Midbrain (tissue), 1 donor: ENCODE measurements at places on chromosomes 7 and 10.

- no peak for DNase-seq
These were observed 203.9 kb downstream of the TEX36 start for GRCh38 chr10:125479059-125479458.

DNA sequence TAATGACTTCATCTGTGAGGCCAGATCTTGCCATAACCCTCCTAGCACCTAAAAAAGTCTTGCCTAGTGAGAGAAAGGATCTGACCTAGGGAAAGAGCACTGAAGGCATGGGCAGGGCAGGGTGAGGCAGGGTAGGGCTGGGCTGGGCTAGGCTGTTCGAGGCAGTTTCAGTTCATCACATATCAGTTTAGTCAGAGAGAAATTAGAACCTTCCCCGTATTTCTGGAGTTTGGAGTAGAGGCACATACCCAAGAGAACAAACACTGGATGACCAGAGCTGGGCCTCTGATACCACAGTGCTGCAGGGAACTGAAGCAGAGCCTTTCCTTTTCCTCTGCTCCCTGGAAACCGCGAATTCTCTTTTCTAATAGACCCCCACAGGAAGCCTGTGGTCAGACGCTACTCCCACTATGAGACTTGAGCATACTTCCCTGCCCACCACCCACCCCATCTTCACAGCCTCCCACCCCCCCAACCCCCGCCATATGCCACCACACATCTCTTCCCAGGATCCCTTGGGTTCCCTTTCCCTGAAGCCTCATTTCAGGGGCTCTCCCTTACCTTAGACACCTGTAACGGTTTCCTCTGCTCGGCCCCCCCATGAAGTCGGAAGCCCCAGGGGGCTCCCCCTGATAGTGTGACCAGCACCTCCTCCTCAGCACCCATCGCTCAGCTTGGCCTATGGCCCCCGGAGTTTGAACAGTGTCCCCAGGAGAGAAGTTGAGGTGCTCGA is 406 bp downstream of the SYNPO2L start:
- no peak for DNase-seq

- no peak for DNase-seq
These were observed 775.3 kb upstream of the POM121L12 start for GRCh38 chr7:52260046-52260665.

GRCh38 chr10:35933940-35934641 is 292.0 kb upstream of the FZD8 start:
- no peak for DNase-seq

DNA sequence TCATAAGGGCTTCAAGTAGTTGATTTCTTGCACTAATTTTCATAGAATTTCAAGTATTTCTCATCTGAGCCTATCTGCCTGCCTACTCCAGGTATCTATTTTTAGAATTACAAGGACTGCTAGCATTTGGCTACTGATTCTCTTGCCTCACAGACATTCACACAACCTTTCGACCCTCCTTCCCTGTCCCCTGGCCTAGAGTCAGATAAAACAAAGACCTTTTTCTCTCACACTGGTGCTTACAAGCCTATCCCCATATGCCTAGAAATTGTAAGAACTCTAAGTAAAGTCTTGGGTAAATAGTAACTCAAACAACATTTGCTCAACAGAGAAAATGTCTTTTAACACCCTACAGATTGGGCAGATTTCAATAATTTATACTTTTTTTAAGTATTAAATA is 6.3 kb downstream of the GPAM start:
- DNase-seq = no peak

DNA sequence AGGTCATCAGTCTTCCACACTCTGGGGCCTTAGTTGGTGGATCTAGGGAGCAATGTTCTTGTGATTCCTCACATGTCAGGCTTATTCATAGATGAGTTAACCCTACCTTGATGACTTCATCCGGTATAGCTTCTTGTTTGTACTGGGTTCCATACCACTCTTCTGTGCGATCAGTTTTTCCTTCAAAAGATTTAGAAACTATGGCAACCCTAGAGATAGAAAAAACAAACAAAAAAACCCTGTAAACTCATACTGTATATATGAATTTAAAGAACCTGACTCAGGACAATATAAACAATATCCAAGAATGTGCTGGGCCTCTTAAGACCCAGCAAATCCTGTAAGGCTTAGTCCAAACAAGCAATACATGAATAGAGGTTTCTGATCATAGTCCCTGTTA is 83.5 kb downstream of the IDE start:
- no peak for DNase-seq

DNA sequence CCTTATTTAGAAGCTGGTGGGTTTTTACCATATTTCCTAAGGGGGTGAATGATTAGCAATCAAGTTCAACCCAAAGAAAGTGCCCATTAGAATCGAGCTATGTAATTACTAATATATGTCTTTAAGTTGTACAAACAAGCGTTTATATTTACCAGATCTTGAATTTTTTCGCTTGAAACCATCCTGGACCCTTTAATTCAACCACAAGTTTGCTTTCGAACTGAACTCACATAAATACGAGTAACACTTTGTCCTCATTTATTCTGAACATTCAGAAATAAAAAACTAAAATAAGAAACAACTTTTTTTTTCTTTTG is 1.5 kb downstream of the SRI start:
- DNase-seq = no peak

- DNase-seq = no peak
These were observed 270.7 kb upstream of the BMPER start for GRCh38 chr7:33634606-33635005.

GRCh38 chr7:46558482-46559193 is 637.6 kb upstream of the IGFBP3 start:
- no peak for DNase-seq

- no peak for DNase-seq
These were observed 819 bp downstream of the HYCC1 start for GRCh38 chr7:23012908-23013714.

DNA sequence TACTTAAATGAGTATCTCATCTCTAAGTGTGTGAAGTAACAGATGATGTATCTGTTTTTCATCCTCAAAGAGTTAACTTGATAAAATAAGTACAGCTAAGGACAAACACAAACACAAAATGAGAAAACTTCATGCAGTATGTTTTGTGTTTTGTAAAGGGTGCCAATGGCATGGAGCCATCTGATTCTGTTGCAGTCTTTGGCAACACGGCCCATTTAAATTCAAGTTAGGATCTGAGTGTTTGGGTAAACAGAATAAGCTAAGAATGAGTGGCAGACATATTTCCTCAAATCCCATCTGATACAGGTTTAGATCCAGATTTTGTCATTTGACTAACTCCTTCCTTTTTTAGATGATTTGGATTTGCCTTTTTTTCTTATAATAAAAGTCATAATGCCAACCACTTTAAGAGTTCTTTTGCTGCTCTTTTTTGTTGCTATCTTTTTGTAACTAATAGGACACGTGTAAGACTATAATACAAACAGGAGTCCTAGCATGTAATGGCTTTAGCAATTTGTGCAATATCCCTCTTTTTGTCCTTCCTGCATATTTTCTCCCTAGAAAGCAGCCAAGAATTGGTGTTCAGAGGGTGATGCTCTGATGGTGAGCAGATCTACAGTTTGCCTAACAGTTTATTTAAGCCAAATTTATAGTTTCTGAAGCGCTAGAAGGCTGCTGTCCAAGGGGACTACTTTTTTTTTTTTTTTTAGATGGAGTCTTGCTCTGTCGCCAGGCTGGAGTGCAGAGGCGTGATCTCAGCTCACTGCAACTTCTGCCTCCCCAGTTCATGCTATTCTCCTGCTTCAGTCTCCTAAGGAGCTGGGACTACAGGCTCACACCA is 18.9 kb upstream of the ACTA2 start:
- no peak for DNase-seq

DNA sequence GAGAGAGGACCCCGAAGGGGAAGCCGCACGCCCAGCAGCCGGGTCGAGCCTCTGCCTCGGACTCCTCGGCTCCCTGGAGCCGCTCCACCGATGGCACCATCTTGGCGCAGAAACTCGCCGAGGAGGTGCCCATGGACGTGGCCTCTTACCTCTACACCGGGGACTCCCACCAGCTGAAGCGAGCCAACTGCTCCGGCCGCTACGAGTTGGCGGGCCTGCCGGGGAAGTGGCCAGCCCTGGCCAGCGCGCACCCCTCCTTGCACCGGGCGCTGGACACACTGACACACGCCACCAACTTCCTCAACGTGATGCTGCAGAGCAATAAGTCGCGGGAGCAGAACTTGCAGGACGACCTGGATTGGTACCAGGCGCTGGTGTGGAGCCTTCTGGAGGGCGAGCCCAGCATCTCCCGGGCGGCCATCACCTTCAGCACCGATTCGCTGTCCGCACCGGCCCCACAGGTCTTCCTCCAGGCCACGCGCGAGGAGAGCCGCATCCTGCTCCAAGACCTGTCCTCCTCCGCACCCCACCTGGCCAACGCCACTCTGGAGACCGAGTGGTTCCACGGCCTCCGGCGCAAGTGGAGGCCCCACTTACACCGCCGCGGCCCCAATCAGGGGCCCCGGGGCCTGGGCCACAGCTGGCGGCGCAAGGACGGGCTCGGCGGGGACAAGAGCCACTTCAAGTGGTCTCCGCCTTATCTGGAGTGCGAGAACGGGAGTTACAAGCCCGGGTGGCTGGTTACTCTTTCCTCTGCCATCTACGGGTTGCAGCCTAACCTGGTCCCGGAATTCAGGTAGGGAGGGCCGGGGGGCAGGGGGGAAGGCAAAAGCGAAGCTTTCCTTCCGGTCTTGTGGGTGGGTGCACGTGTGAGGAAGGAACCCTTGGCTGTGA is 973 bp downstream of the GPR158 start:
- no peak for DNase-seq

GRCh38 chr10:88116971-88117626 is 253.7 kb downstream of the PTEN start:
- no peak for DNase-seq

GRCh38 chr10:15341502-15342128 is 29.5 kb downstream of the FAM171A1 start:
- DNase-seq = no peak

DNA sequence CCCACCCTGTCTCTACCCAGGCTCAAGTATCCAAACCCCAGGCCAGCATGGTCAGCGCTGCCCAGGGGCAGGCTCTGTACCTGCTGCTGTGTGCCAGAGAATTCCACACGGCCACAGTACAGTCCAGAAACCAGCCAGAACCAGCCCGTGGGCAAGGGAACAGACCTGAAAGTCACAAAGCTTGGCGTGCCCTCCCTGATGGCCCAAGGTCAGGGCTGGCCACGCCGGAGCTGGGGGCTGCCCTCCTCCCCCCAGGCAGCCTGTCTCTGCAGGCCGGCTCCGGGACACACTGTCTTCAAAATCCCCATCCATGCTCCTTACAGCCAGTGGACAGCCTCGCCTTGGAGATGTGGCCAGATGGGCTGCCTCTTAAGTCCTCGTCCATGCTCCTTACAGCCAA is 78.4 kb downstream of the CTBP2 start:
- no peak for DNase-seq

DNA sequence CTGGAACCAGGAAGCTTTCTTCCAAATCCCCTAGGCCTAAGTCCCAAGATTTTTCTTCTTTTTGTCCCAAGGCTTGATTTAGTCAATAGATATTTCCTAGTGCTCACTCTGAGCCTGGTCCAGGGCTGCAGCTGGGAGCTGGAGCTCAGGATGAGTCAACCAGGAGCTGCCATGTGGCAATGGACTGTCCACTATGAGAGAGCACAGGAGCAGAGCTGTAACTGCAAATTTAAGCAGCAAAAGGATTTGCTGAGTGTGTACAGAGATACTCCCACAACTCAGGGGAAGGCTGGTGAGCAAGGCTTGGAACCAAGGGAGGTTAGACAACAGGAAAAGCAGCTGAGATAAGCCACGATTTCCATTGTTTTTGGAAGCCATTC is 92.1 kb upstream of the CXCL12 start:
- no peak for DNase-seq

DNA sequence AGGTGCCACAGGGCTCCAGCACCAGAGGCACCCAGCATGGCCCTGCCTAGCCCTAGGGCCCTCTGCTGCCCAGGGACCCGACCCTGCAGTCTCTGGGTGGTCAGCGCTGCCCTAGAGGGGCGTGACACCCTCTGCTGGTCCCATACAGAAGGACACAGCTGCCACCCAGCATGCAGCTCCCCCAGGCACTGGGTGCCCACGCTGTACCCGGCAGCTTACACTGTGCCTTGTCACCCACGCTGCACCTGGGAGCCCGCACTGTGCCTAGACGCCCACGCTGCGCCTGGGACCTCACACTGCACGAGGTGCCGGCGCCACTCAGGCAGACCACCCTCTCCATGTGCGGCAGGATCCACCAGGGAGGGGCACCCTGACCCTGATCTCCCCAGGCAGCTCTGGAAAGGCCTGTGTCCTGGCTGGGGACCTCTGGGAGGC is 55.2 kb downstream of the PWWP2B start:
- no peak for DNase-seq

- DNase-seq = no peak
These were observed 94.7 kb downstream of the SORBS1 start for GRCh38 chr10:95466436-95466835.

DNA sequence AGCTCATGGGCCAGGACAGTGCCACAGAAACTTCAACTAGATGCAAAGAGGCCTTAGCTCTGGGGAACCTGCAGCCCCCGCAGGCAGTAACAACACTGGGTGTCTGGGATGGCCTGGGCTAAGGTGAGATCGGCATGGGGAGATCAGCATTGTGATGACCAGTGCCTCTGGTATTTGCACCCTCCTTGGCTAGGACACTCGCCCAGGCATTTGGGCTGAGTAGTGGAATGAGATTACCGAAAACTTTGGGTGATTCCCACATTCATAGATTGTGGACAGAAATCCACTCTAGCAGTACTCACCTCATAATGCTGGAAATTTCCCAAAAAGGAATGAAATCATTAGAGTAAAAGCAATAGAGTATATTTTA is 70.6 kb upstream of the ZMIZ2 start:
- no peak for DNase-seq

GRCh38 chr10:56178210-56178609 is 182.8 kb downstream of the ZWINT start:
- DNase-seq = no peak

GRCh38 chr10:18822156-18822555 is 162.9 kb downstream of the ARL5B start:
- DNase-seq = no peak
